ENCODE measurements at places on chromosomes 16 and 17. TPM values are rescaled to one million over a fixed set of nuclear protein-coding genes. Genes with fewer than 3 reads are reported as not detected.

Gene C1QL1
- total RNA-seq, result 0.11 TPM

Gene CDH16
- total RNA-seq, result 3.2 TPM

- DNase-seq, result peak; percentile 68
Measured at GRCh38 chr16:19810817-19811731, 73.6 kb downstream of the GPRC5B start.

- DNase-seq, result no peak
Measured at GRCh38 chr16:81397879-81398520, 46.6 kb upstream of the CMIP start.

DNA sequence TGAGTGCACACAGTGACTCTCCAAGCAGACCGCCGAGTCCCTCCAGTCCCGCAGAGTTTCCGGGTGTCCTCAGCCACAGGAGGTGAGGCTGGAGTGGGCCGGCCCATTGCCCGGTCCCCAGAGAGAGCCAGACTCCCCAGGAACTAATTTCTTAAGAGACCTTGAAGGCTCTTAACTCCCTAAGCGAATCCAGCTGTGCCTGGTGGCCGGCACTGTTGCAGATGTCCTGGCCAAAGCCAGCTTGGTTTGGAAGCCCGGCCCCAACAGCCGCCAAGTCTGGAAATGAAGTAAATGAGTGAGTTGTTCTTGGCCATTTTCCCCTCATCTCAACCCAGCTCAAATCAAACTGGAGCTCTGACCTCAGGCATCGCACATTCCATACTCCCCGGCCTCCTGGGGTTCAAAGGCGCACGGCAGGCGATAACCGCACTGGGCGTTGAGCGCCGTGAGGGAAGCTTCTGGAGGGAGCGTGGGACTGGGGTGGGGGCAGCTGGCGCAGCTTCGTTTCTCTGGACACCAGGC is 42.0 kb downstream of the CMIP start:
- DNase-seq, result no peak

DNA sequence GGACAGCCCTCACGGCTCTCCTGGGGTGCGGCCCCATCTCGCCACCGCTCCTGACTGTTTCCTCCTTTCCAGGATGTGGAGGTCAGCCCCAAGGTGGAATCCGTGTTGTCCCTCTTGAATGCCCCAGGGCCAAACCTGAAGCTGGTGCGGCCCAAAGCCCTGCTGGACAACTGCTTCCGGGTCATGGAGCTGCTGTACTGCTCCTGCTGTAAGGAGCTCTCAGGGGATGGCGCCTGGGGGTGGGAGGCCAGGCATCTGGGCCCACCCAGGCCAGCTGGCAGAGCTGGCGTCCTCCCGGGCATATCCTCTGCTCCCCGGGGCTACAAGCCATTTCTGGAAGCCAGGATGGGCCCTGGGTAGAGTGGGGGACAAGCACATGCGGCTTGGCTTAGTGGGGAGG is 13.2 kb downstream of the IL34 start:
- DNase-seq, result no peak

Gene RHBDL3
- not detected for total RNA-seq

Gene CMTM1
- 1.9 TPM for total RNA-seq

DNA sequence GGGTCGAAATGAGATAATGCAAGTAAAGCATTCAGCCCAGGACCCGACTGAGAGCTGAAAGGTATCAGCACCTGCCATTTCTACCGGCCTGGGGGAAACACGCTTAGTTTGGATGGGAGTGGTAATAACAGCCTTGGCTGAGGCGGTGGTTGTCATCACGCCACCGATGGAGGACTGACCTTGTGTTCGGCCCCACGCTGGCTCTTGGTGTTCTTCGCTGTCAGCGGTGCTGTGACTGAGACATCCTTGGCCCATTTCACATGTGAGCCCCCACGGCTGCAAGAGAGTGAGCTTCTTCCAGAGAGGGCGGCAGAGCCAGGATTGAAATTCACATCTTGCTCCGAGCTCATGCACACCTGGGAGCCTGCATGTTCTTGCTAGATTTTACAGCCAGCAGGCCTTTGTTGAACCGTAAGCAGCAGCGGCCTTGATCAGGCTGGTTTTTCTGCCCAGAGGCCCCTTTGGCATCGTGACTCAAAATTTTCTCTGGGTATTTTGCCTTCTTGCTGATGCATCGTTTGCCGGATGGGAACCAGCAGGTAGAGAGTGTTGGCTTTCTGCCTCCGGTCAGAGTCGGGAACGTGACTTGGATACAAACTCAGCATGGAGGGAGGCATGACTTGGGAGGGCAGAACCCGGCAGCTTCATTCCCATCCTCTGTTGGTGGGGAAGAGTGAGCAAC is 341.5 kb downstream of the SNX29 start:
- no peak for DNase-seq

- DNase-seq, result no peak
Measured at GRCh38 chr16:57262841-57263540, 17.9 kb downstream of the ARL2BP start.

DNA sequence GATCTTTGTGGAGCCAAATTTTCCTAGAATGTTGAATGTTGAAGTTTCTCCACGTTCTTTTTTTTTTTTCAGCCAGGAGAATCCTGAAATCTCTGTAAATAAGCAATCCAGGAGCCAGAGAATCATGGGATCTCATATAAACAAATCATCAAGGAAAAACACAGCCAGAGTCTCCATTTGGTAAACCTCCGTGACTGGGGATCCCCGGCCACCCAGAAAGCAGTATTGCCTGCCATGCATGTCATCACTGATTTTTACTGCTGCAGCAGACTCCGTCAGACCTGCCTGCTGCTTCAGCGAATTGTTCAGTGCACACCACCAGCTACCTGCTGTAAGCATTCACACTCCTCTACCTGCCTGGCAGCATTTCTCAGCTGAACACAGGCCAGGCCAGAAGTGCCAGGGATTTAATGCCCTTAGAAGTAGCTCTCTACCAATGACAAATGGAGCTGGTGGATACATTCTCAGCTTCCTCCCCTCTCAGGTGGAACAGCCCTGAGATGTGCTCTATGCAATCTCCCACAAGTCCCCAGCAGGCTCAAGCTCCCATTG is 158.6 kb downstream of the CYLD start:
- DNase-seq, result no peak

Measured in HepG2 (cell line).